Karpas-422 (cell line): ENCODE measurements at places on chromosomes 1 and 21. TPM values are rescaled to one million over a fixed set of nuclear protein-coding genes. Genes with fewer than 3 reads are reported as not detected.
A peak's percentile ranks its signal among the peaks of the same experiment; 100 is the strongest.

- no peak overlapping the region for H3K4me3 ChIP-seq
- no peak overlapping the region for H3K27ac ChIP-seq
- no peaks in the 10 kb centered on the region for H3K4me1 ChIP-seq
- no peaks in the 10 kb centered on the region for H3K27me3 ChIP-seq
Measured at GRCh38 chr1:63770381-63770780, 3.4 kb upstream of the ROR1 start.

Gene IL23R
- total RNA-seq = 0.45 TPM in 1 of 2 replicates, not detected in the other

DNA sequence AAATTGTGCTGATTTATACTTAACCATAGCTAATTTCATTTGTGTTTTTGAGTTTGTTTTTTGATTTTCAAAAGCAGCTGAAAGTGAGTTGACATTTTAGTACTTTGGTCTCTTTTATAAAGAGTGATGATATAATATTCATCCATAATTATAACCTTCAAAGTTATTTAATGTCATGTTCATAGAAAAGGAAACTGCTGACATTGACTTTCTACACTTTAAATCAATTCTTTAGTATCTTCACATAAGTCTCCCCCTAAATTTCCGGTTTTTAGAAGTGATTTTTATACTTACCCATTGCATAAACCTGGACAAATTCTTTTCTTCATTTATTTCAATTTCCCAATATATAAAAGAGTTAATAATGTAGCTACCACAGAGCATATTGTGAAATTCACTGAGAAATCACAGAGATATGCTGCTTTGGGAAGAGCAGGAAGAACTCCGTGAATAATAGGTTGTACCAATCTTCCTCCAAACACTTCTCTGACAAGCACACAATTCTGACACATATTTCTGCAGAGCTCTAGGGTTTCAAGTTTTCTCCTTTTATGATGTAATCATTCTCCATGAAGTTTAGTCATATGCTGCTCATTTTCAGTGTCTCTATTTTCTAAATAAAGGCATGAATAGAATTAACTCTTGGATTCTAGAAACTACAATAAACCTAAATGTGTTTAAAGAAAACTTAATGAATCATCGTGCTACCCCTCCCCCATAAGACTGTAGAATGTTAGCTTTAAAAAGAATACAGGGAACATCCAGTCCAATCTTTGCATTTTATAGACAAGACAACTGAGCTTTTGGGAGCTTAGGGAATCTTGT lies 25.6 kb upstream of the CDC42BPA start:
- no peak overlapping the region for H3K4me3 ChIP-seq
- no peaks in the 10 kb centered on the region; the same call in 1 of the 2 replicates for H3K27me3 ChIP-seq
- H3K36me3 ChIP-seq = no peaks in the 10 kb centered on the region
- H3K4me1 ChIP-seq = no peaks in the 10 kb centered on the region
- DNase-seq = no peak

DNA sequence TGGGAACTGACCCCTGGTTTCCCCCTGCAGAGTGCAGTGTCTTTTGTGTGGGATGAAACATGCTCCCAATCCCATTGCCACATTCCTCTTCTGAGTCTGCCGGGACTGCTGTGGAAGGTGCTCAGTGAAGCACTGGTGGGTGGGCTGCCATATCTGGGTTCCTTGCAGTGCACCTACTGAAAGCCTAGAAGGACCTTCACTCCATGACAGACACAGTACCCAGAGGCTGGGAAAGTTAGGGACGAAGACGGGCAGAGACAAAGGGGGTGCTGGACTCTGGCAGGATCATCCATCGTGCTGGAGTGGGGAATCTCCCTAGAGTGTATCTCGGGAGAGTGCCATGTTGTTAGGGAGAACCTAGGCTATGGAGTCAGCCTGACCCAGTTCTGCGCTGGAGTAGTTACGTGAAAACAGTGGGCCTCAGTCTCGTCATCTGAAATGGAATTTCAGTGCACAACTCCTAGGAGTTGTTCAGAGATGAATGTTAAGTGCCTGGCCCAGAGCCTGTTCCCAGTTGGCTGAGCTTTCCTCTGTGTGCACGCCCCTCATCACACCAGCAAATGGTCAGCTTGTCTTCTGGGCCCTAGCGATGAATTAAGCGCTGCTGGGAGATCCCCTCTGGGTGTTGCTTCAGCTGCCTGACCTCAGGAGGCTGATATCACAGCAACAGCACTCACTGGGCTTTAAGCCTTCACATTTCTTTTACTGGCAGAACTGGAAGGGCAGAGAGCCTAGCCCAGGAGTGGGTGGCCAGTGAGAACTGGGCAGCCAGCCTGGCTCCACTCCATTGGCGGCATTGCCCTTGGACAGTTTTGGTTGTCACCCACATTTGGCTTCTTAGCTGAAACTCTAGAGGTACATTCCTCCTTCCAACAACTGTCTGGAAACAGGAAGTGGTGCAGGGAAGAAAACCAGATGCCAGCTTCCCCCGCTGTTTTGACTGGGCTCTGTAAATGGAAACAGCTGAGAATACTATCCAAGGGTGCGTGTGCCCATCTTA lies 479.8 kb upstream of the VAMP3 start:
- peaks cover 3% of the 10 kb centered on the region; the same call in 1 of the 2 replicates for H3K27me3 ChIP-seq
- H3K4me3 ChIP-seq = no peak overlapping the region
- H3K27ac ChIP-seq = no peak overlapping the region

Gene CA14
- 0.22 and 0.45 TPM in 2 replicates for total RNA-seq

GRCh38 chr1:97451944-97452343 lies 468.9 kb downstream of the DPYD start:
- H3K27me3 ChIP-seq = no peaks in the 10 kb centered on the region
- no peak for DNase-seq
- H3K27ac ChIP-seq = no peak overlapping the region
- no peaks in the 10 kb centered on the region for H3K4me1 ChIP-seq
- no peaks in the 10 kb centered on the region for H3K36me3 ChIP-seq

DNA sequence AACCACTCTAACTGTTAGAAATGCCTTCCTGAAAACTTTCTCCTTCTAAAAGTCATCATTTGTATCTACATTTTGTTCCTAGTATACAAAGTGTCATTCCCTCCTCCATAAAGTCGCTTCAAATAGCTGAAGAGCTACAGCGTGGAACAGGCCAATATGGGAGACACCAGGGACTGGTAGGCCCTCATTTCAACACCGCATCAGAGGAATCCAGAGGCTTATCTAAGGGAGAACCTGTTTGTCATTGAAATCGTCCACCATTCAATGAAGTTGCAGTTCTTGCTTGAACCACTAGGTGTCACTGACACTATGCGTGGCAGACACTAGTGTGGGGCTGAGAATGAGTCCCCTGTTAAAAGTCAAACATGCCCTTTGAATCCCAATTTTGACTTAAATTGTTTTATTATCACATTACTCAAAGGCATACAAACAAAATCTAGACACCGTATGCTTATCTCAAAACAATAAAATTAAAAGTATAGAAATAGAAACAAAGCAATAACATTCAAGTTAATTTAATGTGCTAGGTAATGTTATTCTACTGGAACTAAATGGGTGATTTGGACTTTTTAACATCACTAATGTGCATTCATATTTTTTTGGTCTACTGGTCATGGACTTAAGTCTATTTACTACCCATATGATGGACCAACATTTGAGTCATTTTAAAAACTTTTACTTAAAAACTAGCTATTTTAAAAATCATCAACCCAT lies 182.3 kb downstream of the FCRL5 start:
- no peaks in the 10 kb centered on the region for H3K4me1 ChIP-seq
- no peaks in the 10 kb centered on the region for H3K36me3 ChIP-seq
- peak; percentile 83 for DNase-seq

- no peaks in the 10 kb centered on the region for H3K36me3 ChIP-seq
- H3K4me3 ChIP-seq = no peak overlapping the region
- H3K4me1 ChIP-seq = peaks cover 54% of the 10 kb centered on the region
Measured at GRCh38 chr21:41365377-41366107, 3.7 kb downstream of the MX2 start.
